Activated CD8-positive, alpha-beta T cell treated with anti-CD3 and anti-CD28 coated beads, Interleukin-2, amount 10 ng/mL, durations not matched to agents 7 days and 5 days (primary cell): ENCODE measurements at places on chromosomes 7 and 10. TPM values are rescaled to one million over a fixed set of nuclear protein-coding genes. Genes with fewer than 3 reads are reported as not detected.

DNA sequence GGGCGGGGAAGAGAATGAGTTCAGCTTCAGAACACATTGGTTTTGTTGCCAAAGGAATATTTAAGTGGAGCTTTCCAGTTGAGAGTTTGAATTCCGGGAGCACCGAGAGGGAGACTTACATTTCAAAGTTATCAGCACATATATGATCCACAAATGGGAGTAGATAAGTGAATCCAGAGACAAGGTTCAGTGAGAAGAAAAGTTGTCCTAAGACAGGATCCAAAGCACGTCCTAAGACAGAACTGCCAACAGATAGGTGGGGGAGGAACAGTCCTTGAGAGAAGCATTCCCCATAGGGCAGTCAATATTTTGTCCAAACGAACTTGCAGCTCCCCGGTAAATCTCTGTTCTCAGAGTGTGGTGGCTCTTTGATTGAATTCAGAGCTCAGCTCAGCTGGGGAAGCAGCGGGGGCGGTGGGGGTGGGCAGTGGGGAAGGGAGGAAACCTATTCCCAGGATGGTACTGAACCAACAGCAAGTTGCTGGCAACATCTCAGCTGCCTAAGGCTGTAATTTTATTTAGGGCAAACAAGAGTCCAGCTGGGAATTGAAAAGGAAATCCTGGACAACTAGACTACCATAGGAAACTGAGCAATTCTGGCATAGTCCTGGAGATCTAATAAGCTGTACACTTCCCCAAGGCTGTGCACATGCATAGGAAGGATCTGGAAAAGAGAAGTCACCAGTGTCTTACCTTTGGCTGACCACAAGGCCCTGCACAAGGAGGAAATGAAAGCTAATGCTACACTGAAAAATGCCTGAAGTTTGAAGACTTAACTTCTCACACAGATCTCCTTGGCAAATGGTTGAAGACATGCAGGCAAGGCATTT, 94.2 kb upstream of the CXCL12 start:
- DNase-seq, result no peak

- no peak for DNase-seq
These were observed 329.4 kb downstream of the KCNMA1 start for GRCh38 chr10:77308084-77308732.

TLL2 gene
- 0.13 TPM for total RNA-seq

GRCh38 chr10:112132435-112132834, 51.1 kb downstream of the GPAM start:
- no peak for DNase-seq

ABCB4 gene
- not detected for total RNA-seq

DNA sequence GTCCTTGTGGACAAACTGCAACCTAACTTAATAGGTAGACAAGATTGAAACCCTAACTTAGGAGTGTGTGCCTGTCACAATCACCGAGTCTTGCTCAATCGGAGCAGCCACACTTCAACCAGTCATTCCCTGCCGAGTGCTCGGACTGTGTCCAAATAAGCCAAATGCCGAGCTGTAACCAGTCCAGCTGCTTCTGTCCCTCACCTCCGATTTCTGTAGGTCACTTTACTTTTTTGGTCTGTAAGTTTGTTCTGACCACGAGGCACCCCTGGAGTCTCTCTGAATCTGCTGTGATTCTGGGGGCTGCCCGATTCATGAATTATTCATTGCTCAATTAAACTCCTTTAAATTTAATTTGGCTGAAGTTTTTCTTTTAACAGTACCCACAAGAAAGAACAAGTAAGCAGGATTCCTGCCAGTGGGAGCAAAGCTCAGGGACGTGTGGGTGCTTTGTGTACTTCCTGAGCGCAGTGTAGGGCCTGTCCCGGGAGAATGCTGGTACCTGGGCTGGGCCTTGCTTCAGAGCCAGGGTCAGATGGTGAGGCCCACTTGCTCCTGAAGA, 140.1 kb downstream of the ACTR3B start:
- DNase-seq, result no peak

- no peak for DNase-seq
These were observed 655.6 kb downstream of the LRMDA start for GRCh38 chr10:76086761-76087639.

PTPRN2 gene
- 7.2 TPM for total RNA-seq

GRCh38 chr7:12570534-12571461, at the start of gene SCIN:
TSS of gene SCIN (plus strand) at chr7:12570720. CDS start at chr7:12570787, 67 bp downstream.
- peak; percentile 42 for DNase-seq

- DNase-seq, result no peak
These were observed 202.8 kb upstream of the DKK1 start for GRCh38 chr10:52111101-52111891.

FAM25A gene
- total RNA-seq, result not detected

VWA2 gene
- total RNA-seq, result not detected

GRCh38 chr10:22464966-22465629, 119.8 kb downstream of the SPAG6 start:
- DNase-seq, result no peak

OPN4 gene
- not detected for total RNA-seq

NEURL1 gene
- 1.1 TPM for total RNA-seq

- peak; percentile 88 for DNase-seq
These were observed 340.3 kb upstream of the PRKCQ start for GRCh38 chr10:6920072-6921019.

DNA sequence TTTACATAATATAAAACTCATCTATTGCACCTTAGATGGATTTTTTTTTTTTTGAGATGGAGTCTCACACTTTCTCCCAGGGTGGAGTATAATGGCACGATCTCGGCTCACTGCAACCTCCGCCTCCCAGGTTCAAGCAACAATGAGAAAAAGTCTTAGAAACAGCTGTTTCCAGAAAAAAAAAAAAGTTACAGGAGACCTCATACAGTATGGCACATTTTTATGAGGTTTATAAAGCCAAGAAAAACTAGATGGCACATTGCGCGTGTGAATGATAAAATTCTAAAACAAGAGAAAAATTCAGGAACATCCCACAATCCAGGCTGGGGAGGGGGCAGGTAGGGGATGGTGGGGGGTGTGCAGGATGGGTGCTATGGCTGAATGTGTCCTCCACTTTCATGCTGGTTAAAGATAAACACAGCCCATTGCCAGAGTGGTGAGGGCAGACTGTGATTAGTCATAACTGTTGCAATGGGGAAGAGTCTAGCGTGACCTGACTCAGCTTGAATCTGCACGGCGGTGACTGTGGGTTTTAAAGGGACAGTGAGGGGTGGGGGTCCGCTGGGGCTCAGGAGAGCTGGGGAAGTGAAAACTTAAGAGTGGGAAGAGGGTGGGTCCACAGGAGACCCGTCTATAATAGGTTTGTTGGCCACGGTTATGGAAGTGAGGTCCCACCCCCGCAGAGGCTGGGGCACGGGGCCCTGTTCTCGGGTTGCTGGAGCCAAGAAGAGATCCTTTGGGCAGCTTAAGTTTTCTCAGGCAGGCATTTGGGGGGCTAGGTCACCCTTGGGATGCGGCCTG, 11.9 kb upstream of the LRRC27 start:
- DNase-seq, result peak; percentile 40

DNA sequence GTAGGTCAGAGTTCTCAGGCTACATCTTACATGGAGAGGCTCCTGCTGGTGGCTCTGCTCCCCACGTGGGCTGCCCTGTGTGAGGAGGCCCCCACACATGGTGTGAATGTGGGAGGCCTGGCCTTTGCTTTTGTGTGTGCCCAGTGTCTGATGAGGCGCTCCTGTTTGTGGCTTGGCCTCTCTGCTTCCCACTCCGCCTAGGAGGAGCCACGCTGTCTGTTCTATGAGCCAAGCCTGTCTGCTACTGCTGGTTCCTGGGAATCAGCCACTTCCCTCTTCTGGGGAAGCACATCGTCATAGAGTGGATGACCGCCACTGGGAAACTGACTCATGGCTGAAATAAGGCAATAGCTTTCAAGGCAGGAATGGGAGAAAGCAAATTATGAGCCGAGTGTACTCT, 87.1 kb downstream of the CYP26A1 start:
- no peak for DNase-seq

VAX1 gene
- total RNA-seq, result not detected

DNA sequence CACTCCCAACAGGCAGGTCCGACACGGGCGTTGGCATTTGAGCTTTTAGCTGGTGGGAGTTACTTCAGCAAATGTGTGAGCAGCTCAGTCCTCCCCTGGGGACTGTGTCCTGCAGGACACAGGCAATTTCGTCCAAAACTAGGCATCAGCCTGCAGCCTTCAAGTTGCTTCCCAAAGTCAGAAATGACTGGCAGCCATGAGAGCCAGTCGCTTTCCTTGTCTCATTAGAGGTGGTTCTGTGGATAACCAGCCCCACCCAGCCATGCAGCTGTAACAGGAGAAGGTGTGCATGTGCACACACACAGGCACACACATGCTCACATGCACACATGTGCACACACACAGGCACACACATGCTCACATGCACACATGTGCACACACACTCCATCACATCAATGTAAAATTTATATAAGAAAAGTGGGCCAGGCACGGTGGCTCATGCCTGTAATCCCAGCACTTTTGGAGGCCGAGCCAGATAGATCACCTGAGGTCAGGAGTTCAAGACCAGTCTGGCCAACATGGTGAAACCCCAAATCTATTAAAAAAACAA, 138.8 kb upstream of the TCERG1L start:
- no peak for DNase-seq

DNA sequence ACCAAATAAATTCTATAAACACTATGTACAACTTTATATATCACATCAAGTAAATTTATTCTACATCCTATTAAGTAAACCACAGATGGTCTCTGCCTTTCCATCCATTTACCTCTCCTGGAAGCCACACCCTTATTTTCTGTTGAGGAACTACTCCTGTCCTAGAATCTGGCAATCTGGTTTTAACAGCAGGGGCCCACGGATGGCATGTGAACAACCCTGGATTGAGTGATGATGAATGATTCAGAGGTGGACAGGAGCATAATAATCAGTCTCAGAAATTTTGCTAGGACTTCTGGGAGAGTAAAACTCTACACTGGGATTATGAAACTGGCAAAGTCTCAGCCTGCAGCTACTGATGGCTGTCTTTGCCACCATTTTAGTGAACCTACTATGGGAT, 54.1 kb downstream of the CDK6 start:
- no peak for DNase-seq

DNA sequence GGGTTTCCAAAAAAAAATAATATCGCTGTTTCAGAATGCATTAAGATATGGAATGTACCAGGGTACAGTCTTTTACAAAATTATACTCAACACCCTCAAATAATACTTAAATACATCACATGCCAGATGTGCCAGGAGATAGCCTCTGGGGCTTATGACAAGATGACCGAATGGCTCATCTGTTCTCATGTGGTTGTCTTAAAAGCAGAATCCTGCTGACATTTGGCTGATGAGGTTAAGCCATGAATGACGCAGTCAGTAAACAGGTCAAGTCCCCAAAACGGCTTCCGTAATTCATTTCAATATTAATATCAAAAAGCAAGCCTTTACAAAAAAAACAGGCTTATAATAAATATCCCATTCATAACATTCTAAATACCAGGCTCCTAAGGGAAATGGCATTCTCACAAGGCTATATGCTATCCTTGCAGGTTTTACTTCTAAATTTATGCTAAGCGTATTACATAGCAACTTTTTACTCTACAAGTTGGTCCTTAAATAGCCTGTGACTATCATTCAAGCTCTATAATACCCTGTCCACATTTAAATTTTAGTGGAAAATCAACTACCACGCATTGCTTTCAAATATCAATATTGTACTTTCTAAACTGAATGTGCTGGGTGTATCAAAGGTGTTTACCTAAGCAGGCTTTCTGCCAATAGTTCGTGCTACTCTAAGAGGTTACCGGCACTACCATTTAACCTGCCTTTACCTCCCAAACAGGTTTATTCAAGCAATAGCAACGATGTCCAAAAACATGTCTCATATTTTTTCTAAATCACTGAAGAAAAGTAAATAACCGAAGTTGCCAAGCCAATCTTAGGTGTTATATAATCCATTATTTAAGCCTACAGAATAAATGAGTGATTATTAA, 15.6 kb downstream of the SMURF1 start:
- DNase-seq, result no peak
